ENCODE measurements at places on chromosomes 3 and 15. TPM values are rescaled to one million over a fixed set of nuclear protein-coding genes. Genes with fewer than 3 reads are reported as not detected.

NR2F2 gene
- 7.8 TPM for total RNA-seq

GRCh38 chr15:42002333-42002732, 18.5 kb downstream of the PLA2G4E start:
- no peak for DNase-seq

ZNF385D gene
- total RNA-seq, result 16.2 TPM

DNA sequence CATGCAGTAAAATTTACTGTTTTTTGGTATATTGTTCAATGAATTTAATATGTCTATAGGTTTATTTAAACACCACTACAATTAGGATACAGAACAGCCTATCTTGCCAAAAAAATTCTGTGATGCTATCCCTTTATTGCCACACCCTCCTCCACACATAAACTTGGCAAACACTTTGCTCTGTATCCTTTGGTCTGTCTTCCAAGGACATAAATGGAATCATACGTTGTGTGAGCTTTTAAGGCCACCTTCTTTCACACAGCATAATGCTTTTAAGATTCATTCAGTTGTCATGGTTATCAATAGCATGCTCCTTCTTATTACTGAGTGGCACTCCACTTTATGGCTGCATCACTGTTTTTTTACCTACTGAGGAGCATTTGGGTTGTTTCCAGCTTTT, 71.5 kb downstream of the CERS3 start:
- DNase-seq, result no peak

ZNF501 gene
- 5.1 TPM for total RNA-seq

Measured in skin of body (tissue), 3 donors.